ENCODE measurements at places on chromosomes 11 and 22. TPM values are rescaled to one million over a fixed set of nuclear protein-coding genes. Genes with fewer than 3 reads are reported as not detected.

C2CD2L gene
- total RNA-seq: 25.6 TPM

DNA sequence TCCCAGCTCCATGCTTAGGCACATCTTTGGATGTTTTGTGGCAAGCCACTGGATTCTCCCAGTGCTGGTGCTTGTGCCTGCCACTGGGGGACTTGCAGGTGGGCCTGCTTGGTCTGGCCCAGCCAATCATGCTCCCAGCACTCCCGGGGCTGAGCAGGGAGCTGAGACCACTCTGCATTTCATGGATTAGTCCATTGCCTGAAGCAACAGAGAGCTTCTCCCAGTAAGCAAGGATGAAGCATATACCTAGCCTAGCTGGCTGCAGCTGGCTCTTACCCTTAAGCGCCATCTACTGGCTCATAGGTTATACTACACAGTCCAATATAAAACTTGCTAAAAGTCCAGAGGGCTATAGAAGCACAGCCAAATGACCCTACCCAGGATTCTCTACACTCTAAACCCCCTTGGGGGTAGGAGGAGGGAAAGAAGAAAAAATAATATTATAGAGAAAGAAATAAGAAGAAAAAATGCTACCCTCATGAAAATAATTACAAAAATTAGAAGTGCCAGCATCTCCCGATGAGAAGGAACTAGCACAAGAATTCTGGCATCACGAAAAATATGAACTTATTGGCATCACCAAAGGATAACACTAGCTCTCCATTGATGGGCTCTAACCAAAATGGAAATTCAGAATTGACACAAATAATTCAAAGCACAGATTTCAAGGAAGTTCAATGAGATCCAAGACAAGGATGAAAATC, 275.3 kb downstream of the C11orf87 start:
- no peaks in the 10 kb centered on the region for H3K36me3 ChIP-seq
- no peak overlapping the region for H3K4me3 ChIP-seq
- DNase-seq: no peak
- no peaks in the 10 kb centered on the region for H3K4me1 ChIP-seq
- no peak overlapping the region for H3K27ac ChIP-seq

GRCh38 chr11:13851691-13852090, 110.8 kb upstream of the SPON1 start:
- H3K4me1 ChIP-seq: no peaks in the 10 kb centered on the region
- no peaks in the 10 kb centered on the region for H3K36me3 ChIP-seq
- H3K27ac ChIP-seq: no peak overlapping the region
- no peak overlapping the region for H3K4me3 ChIP-seq
- DNase-seq: no peak

MRGPRF gene
- not detected for total RNA-seq

Measured in natural killer cell (primary cell).